ENCODE measurements at places on chromosomes 5 and 9. TPM values are rescaled to one million over a fixed set of nuclear protein-coding genes. Genes with fewer than 3 reads are reported as not detected.

DNA sequence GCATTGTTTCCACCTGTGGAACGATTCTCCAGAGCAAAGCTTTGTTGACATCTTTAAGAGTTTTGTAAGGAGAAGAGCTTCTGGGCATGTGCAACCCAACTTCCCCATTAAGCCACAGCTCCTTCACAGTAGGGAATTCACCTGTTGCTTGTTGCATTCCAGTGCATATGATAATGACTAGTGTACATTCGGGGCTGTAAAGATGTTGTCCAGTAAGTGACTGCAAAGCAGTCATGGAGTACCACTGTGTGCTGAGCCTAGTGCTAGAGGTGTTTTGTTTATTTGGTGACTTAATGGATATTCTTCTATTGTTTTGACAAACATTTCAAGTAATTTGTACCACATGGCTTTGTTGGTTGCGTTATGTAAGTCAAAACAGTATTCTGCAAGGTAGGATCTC is 12.8 kb downstream of the UGCG start:
- H3K36me3 ChIP-seq, result no peaks in the 10 kb centered on the region
- no peaks in the 10 kb centered on the region for H3K4me1 ChIP-seq
- no peak overlapping the region for H3K4me3 ChIP-seq
- no peak overlapping the region for H3K27ac ChIP-seq
- no peak for DNase-seq

GRCh38 chr9:114486205-114486963 is 18.9 kb downstream of the WHRN start:
- H3K27me3 ChIP-seq, result no peaks in the 10 kb centered on the region
- H3K27ac ChIP-seq, result no peak overlapping the region

Gene OTP
- total RNA-seq, result not detected

Gene SH3RF2
- total RNA-seq, result 4.5 TPM

DNA sequence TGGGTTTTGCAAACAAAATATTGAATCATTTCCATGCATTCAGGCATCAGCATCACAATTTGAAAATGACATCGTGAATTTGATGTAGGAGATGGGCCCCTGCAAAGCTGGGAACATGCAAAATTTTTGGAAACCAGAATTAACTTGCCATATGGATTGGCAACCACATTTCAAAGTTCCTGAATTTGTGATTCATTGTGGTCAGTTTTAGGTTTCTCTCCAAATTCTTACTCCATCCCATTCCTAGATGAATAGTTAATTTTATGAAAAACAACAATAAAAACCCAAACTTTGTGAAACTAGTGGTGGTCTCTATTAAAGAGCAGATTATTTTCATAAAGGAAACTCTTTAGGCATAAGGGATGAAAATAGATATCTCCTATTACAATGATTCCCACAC is 107.8 kb upstream of the SLIT3 start:
- no peak overlapping the region for H3K4me3 ChIP-seq
- H3K27me3 ChIP-seq, result no peaks in the 10 kb centered on the region
- no peak overlapping the region for H3K27ac ChIP-seq
- no peaks in the 10 kb centered on the region for H3K4me1 ChIP-seq

- no peak overlapping the region for H3K4me3 ChIP-seq
- H3K27me3 ChIP-seq, result no peaks in the 10 kb centered on the region
- H3K4me1 ChIP-seq, result no peaks in the 10 kb centered on the region
- no peak overlapping the region for H3K27ac ChIP-seq
- H3K36me3 ChIP-seq, result no peaks in the 10 kb centered on the region
Observed at GRCh38 chr9:137069508-137070091, 757 bp downstream of the SAPCD2 start.

DNA sequence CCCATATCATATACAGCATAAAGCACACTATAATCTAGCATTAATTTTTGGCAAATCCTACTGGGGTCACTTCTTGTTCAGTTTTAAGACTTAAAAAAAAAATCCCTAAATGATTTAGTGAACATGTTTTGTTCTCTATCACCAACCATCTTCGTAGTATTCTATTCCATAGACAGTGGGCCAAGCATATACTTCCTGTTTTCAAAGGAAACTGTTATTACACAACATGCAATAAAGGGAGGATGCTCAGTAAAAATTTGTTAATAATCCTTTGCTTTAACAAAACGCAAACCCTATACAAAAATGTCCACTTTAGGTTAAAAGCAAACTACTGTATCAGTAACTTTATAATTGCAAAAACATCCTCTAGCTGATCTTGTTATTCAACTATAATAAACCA is 13.0 kb downstream of the CCNH start:
- H3K4me1 ChIP-seq, result no peaks in the 10 kb centered on the region
- H3K4me3 ChIP-seq, result no peak overlapping the region
- H3K27ac ChIP-seq, result no peak overlapping the region

- H3K4me3 ChIP-seq, result no peak overlapping the region
- no peak for DNase-seq
- no peaks in the 10 kb centered on the region for H3K4me1 ChIP-seq
- no peaks in the 10 kb centered on the region for H3K36me3 ChIP-seq
Observed at GRCh38 chr5:2371419-2371710, 380.1 kb downstream of the IRX2 start.

GRCh38 chr9:14278291-14278721 is 35.6 kb downstream of the NFIB start:
- DNase-seq, result no peak
- no peak overlapping the region for H3K27ac ChIP-seq
- H3K36me3 ChIP-seq, result no peaks in the 10 kb centered on the region
- H3K27me3 ChIP-seq, result no peaks in the 10 kb centered on the region
- no peak overlapping the region for H3K4me3 ChIP-seq
- no peaks in the 10 kb centered on the region for H3K4me1 ChIP-seq

DNA sequence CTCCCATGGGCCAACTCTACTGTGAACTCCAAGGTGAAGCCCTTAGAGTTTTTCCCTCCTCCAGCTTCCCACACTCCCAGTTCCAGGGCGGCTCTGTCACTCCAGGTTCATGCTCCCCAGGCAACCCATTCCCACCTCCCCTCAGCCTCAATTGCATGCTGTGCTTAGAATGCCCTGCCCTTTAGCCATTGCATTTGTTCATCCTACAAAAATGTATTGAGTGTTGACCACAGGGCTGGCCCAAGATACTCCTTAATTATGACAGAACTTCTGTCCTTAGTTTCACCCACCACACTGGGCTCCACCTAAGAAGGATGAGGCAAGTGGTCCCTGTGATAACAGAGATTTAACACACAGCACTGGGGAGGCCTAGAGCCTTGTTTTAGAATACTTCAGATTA is 236.1 kb downstream of the ADAMTSL1 start:
- no peak for DNase-seq
- H3K4me1 ChIP-seq, result no peaks in the 10 kb centered on the region
- H3K27me3 ChIP-seq, result no peaks in the 10 kb centered on the region
- no peak overlapping the region for H3K27ac ChIP-seq
- peaks cover 2% of the 10 kb centered on the region for H3K36me3 ChIP-seq

- no peak for DNase-seq
- no peaks in the 10 kb centered on the region for H3K4me1 ChIP-seq
- no peak overlapping the region for H3K27ac ChIP-seq
- H3K36me3 ChIP-seq, result no peaks in the 10 kb centered on the region
- H3K4me3 ChIP-seq, result no peak overlapping the region
Observed at GRCh38 chr5:145110834-145111233, 724.3 kb downstream of the PRELID2 start.

GRCh38 chr5:3811116-3811515 is 215.5 kb downstream of the IRX1 start:
- H3K4me3 ChIP-seq, result no peak overlapping the region
- H3K27me3 ChIP-seq, result no peaks in the 10 kb centered on the region
- H3K4me1 ChIP-seq, result no peaks in the 10 kb centered on the region
- H3K36me3 ChIP-seq, result no peaks in the 10 kb centered on the region
- no peak overlapping the region for H3K27ac ChIP-seq

DNA sequence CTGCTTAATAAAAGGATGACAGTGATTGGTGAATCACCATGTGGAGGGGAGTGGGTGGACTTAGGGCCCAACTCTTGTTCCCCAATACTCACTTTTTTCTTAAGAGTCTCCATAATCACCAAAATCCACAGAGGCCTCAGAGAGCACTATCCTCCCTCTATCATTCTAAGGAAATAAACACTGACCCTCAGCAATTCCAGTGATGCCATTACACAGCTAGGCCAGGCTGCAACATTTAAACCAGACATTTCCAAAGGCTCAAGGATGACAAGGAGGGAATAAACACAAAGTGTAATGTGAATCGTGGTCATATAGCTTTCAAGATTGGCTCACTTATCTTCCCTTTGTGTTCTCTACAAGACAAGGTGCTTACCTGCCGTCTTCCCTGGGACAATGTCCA is 2.4 kb upstream of the ARSI start:
- no peak overlapping the region for H3K27ac ChIP-seq
- DNase-seq, result peak; percentile 16
- H3K27me3 ChIP-seq, result no peaks in the 10 kb centered on the region
- no peaks in the 10 kb centered on the region for H3K4me1 ChIP-seq
- H3K36me3 ChIP-seq, result no peaks in the 10 kb centered on the region

DNA sequence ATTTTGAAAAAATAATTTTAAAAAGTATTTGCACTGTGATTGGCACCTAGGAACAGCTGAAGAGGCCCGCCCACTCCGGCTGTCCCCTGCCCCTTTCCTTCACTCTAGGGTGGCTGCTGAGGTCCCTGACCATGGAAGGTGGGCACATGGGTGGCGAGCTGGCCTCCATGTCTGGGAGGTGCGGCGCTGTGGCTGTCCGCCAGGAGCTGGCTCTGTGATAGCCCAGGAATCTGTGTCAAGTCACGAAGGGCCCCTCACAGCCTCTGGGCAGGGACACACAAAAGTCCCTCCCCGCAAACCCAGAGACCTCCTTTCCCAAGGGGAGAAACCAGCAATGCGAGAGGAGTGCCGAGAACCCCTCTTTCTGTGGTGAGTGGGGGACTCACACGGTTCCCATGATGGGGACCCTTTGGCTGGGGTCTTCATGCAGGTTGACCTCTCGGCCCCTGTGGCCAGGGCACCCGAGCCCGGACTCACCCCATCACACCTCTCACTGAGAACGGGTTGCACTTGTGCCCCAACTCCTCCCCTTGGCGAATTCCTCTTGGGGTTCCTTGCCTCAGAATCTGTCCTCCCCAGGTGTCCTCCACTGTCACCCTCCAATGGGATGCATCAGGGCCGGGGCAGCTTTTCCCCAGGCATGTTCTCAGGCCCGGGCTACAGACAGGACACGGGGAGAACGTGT is 168.0 kb downstream of the GAPVD1 start:
- no peaks in the 10 kb centered on the region for H3K27me3 ChIP-seq
- no peaks in the 10 kb centered on the region for H3K36me3 ChIP-seq
- peak; percentile 22 for DNase-seq
- no peak overlapping the region for H3K4me3 ChIP-seq
- H3K27ac ChIP-seq, result no peak overlapping the region

Gene ARL14EPL
- not detected for total RNA-seq

GRCh38 chr5:110161162-110161561 is 471.4 kb downstream of the MAN2A1 start:
- H3K36me3 ChIP-seq, result no peaks in the 10 kb centered on the region
- no peaks in the 10 kb centered on the region for H3K4me1 ChIP-seq
- DNase-seq, result no peak
- no peak overlapping the region for H3K4me3 ChIP-seq

DNA sequence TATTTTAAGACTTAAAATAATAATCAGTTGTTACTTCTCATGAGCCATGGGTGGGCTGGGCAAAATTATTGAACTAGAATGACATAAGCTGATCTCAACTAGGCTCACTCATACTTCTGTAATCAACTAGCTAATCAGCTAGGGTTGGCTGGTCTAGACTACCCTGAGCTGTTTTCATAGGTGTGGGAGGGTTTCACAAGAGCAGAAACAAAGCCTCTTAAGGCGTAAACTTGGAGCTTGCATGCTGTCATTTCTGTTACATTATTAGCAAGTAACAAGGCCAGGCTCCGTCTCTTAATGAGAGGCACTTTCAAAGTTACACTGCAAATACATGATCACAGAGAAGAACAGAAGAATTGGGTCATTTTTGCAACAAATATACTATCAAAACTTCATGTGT is 57.2 kb upstream of the GHR start:
- no peaks in the 10 kb centered on the region for H3K36me3 ChIP-seq
- H3K27me3 ChIP-seq, result no peaks in the 10 kb centered on the region
- H3K27ac ChIP-seq, result no peak overlapping the region
- no peak overlapping the region for H3K4me3 ChIP-seq
- H3K4me1 ChIP-seq, result no peaks in the 10 kb centered on the region
- no peak for DNase-seq

DNA sequence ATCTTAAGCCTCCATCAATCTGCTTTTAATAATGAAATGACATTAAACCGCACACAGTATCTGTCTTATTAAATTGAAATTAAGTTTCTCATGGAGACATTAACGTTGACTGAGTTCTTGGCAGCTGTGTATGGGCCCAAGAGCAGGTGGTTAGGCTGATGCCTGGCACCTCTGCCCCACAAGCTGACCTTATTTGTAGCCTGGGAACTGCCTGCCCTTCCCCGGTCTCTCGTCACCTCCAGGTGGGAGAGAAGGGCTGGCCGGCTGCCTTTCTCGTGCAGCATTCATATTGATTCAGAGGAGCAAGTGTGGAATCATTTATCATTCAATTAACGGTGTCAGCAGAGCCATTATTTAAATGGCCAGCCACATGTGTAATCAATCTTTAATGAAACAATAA is 53.0 kb upstream of the FCN1 start:
- H3K4me1 ChIP-seq, result no peaks in the 10 kb centered on the region
- H3K4me3 ChIP-seq, result no peak overlapping the region
- H3K27ac ChIP-seq, result no peak overlapping the region
- no peaks in the 10 kb centered on the region for H3K27me3 ChIP-seq
- H3K36me3 ChIP-seq, result no peaks in the 10 kb centered on the region

Gene PCDHGB6
- total RNA-seq, result 9.5 TPM

GRCh38 chr5:83687124-83687619 is 33.5 kb downstream of the HAPLN1 start:
- H3K4me3 ChIP-seq, result no peak overlapping the region
- H3K27ac ChIP-seq, result no peak overlapping the region
- H3K27me3 ChIP-seq, result no peaks in the 10 kb centered on the region
- H3K36me3 ChIP-seq, result no peaks in the 10 kb centered on the region
- no peaks in the 10 kb centered on the region for H3K4me1 ChIP-seq
- DNase-seq, result no peak

DNA sequence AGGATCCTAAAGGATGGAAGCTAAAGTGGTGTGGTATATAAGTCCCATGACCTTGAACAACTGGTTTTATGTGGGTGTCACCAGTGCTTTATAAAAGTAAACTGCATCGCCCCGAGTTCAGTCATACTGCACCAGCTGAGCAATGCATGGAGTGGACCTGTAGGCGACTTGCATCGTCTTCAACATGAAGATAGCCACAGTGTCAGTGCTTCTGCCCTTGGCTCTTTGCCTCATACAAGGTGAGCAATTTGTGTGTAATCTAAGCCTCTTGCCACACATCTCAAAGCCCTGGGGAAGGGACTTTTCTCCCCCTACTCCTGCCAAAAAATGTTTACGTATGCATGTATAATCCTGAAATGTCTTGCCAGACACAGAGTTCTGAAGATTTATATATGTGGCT is at the start of gene SPINK5:
Gene SPINK5, plus strand, starts transcription at position 120 of the 400 bp plus-strand sequence. Its CDS starts 65 bp downstream, at position 185.
- H3K36me3 ChIP-seq, result no peaks in the 10 kb centered on the region
- no peaks in the 10 kb centered on the region for H3K27me3 ChIP-seq
- no peak within 1 kb of the TSS for H3K4me3 ChIP-seq
- H3K27ac ChIP-seq, result no peak within 1 kb of the TSS

Gene PCDHB10
- total RNA-seq, result 7.7 TPM

Gene TMEM252
- total RNA-seq, result not detected

Gene CAMK2A
- 0.36 TPM for total RNA-seq
